ENCODE measurements at places on chromosomes 5 and 9.

- DNase-seq, result no peak
Measured at GRCh38 chr9:114606597-114607207, 4.4 kb upstream of the TMEM268 start.

DNA sequence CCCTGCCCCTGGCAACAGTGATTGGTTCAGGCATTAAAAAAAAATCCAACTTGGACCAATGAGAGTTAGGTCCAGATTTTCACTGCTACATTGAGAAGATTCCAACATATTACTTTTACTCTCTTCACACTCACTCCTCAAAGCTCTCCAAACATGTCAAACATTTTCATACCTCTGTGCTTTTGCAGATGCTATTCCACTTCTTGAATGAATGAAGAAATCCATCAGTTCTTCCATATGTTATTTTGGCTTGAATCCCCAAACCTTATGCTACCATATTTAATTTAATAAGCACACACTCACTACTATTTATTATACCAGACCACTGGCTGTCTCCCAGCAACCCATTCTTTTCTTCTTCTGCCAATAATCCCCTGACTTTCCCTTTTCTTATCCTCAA is 87.1 kb downstream of the PPP2R2B start:
- no peak for DNase-seq

DNA sequence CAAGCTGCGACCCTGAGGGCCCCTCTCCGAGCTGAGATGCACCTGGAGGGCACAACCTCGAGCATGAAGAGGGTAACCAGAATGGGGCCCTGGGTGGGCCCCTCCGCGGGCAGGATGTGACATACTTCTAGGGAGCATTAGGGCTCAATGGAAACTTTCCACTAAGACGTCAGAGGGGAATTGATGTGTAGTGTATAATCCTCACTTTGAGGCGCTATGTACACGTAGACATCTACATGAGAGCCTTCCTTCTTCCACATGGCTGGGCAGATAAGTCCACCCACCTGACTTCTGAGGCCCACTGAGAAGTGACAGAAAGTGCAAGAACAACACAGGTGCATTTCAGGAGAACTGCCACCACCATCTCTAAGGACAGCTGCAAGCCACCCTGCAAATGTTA is 61.0 kb downstream of the DAP start:
- no peak for DNase-seq

GRCh38 chr5:7426284-7426683 is 30.3 kb downstream of the ADCY2 start:
- no peak for DNase-seq

- DNase-seq, result no peak
Measured at GRCh38 chr5:133519191-133519590, 93.2 kb downstream of the FSTL4 start.

DNA sequence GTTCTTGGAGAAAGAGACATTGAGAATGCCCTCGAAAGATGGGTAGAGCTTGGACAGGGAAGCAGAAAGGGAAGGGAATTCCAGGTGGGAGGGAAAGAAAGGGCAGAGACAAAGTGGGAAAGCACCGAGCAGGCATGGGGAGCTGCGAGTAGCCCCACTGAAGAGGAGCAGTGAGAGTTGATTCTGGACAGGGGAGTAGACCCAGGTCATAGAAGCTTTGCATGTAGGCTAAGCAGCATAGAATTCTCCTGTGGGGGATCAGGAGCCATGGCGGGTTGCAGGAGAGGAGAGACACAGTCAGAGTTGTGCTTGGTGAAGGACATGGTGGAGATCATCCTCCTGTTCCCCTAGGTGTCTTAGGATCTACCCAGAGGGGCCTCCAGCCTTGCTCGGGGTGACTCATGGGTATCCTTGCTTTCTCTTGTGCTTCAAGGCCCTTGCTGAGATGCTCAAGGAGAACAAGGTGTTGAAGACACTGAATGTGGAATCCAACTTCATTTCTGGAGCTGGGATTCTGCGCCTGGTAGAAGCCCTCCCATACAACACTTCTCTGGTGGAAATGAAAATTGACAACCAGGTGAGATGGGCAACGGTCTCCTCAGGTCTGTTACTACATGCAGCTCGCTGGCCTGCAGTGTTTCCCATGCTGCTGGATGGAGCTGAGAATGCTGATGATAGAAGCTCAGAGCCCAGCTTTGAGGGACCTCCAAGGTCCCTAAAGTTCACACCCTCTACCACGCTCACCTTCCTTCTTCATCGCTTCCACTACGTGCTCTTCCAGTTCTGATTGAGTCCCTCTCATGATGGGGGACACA is 64.5 kb downstream of the TSTD2 start:
- DNase-seq, result no peak

GRCh38 chr9:114791312-114791711 is 14.5 kb downstream of the TNFSF15 start:
- no peak for DNase-seq

DNA sequence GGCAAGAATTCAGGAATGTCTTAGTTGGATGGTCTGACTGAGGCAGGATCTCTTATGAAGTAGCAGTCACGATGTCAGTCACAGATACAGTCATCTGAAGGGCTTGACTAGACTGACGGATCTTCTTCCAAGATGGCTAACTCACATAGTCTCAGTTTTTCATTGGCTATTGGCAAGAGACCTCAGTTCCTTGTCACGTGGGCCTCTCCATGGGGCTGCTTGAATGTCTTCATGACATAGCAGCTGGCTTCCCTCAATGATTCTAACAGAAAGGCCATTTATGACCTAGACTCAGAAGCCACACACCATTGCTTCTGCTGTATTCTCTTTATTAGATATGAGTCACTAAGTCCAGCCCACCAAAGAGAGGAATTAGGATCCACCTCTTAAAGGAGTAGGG is 4.7 kb downstream of the APC start:
- DNase-seq, result no peak

DNA sequence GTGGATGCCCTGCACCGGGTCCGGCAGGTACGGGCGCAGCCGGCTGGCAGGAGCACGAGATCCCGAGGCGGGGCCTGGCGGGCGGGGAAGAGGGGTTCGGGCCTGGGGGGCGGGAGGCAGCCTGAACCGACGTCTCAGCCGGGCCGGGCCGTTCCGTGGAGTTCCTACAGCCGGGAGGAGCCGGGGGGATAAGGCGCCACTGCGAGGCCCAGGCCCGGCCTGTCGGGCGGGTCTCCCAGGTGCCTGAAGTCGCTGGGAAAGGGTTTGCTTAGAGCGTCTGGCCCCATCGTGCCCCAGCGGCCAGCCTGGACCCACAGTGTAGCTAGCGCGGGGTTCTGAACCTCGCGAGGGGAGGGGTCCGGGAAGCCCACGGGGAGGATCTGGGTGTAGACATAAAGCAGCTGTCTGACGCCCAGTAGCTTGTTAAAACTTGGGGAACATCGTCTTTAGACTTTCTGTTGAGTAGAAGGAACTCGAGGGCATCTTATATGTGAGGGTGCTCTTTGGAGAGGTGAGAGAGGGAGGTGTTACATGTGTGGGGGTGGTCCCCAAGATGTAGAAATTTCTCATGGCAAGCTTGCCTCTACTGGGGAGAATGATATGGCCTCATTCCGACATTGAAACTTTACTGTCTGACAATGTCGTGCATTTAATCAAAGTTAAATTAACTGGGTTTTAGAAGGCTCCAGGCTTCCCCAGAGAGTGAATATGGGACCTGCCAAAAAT is 524 bp downstream of the FUBP3 start:
- no peak for DNase-seq

DNA sequence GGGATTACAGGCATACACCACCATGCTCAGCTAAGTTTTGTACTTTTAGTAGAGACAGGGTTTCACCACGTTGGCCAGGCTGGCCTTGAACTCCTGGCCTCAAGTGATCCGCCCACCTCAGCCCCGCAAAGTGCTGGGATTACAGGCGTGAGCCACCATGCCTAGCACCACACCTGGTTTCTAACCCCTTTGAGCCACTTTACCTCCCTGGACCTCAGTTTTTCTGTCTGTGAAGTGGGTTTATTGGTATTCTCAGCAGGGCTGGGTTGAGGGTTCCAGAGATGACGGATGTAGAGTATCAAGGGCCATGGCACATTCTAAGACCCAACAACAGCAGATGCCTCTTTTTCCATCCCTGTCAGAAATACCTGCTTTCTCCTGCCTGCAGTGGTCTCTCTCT is 38.6 kb downstream of the AMBP start:
- DNase-seq, result no peak

GRCh38 chr5:123594434-123594833 is 82.5 kb downstream of the CSNK1G3 start:
- DNase-seq, result no peak

- no peak for DNase-seq
Measured at GRCh38 chr9:134175291-134175807, 11.0 kb upstream of the RNU6ATAC start.

DNA sequence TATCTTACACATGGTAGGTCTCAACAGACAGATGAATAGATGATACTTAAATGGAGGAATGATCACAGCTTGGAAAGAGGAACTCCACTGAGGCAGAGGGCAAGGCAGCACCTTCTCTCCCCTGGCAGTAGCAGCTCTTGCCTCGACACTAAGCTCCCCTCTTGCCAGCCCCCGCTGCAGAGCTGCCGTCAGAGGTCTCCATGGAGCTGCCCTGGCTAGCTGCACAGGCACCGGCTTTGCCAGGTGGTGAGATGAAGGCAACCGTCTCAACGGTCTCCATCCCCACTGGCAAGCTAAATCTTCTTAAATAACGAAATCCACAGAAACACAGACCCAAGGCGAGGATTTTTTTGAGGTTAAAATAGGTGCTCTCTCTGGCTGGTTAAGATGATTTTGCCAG is 81.2 kb downstream of the CRB2 start:
- no peak for DNase-seq

GRCh38 chr9:99114049-99114440 is 9.1 kb downstream of the TGFBR1 start:
- no peak for DNase-seq

GRCh38 chr5:69006030-69006429 is 87.8 kb upstream of the SLC30A5 start:
- no peak for DNase-seq

DNA sequence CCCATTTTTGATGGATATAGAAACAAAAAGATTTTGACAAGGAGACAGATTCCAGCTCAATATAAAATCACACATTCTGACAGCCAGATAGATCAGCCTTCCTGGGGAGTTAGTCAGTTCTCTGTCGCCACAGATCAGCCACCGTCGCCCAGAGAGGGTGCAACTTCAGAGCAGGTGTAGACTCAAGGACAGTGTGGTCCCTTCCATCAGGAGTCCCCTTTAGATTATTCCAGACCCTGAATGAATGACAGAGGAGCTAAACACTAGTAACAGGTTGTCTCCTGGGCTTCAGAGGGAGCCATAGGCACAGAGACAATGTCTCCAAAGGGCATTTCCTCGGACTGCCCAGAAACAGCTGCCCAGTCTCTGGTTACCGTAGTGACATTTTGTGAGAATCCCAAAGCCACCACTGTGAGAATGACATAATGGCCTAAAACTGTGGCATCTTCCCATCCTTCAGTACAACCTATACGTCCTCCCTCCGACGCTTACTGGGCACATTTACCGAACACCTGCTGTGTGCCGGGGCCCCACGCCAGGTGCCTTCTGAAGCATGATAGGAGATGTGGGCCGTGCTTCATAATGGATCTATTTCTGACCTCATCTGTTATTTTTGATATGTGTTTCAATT is 47.4 kb upstream of the SLC2A8 start:
- no peak for DNase-seq

- peak; percentile 61 for DNase-seq
Measured at GRCh38 chr5:134873987-134874830, at the start of gene TXNDC15. Gene TXNDC15 (plus strand): TSS chr5:134874371. CDS start chr5:134874428, 57 bp downstream.

GRCh38 chr5:169831331-169831730 is 149.0 kb downstream of the INSYN2B start:
- DNase-seq, result no peak

- DNase-seq, result no peak
Measured at GRCh38 chr9:72933730-72934665, 18.9 kb downstream of the ALDH1A1 start.

- no peak for DNase-seq
Measured at GRCh38 chr5:67774786-67775185, 440.8 kb upstream of the PIK3R1 start.

DNA sequence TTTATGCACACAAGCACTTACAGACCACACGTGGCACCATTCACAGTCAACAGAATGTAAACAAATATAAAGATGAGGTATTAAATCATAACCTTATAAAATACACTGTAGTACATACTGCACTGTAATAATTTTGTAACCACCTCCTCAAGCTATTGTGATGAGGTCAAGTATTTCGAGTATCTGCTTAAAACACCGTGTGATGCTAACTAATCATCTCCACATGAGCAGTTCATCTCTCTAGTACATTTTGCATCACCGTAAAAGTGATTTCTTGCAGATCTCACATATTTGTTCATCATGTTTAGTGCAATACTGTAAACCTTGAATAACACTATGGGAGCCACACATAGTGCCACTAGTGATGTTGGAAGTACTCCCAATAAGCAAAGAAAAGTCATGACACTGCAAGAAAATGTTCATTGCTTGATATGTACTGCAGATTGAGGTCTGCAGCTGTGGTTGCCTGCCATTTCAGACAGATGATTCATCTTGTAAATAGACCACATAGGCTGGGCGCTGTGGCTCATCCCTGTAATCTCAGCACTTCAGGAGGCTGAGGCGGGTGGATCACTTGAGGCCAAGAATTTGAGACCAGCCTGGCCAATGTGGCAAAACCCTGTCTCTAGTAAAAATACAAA is 44.3 kb downstream of the FOXB2 start:
- DNase-seq, result no peak

- no peak for DNase-seq
Measured at GRCh38 chr9:123435471-123435870, 79.5 kb downstream of the CRB2 start.

- no peak for DNase-seq
Measured at GRCh38 chr5:111384220-111384619, 128.1 kb downstream of the STARD4 start.

- no peak for DNase-seq
Measured at GRCh38 chr5:87103616-87104287, 163.9 kb upstream of the RASA1 start.

DNA sequence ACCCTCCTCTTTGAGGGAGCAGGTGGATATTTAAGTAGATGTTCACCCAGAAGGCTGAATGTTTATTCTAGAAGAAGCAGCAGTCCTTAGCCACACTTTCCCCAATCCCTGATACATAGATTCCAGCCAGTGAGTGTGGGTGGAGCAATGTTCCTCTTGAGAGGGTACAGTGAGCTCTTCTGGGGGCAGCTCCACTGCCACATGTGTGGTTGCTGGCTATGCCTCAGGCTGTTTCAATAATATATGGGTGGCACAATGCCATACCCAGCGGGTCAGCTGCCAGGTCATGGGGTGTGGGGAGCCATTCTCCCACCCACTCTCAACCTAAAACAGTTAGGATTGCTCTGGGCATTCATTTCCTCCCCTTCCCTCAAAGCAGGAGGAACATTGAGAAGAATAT is 61.6 kb upstream of the DAB2 start:
- DNase-seq, result no peak

DNA sequence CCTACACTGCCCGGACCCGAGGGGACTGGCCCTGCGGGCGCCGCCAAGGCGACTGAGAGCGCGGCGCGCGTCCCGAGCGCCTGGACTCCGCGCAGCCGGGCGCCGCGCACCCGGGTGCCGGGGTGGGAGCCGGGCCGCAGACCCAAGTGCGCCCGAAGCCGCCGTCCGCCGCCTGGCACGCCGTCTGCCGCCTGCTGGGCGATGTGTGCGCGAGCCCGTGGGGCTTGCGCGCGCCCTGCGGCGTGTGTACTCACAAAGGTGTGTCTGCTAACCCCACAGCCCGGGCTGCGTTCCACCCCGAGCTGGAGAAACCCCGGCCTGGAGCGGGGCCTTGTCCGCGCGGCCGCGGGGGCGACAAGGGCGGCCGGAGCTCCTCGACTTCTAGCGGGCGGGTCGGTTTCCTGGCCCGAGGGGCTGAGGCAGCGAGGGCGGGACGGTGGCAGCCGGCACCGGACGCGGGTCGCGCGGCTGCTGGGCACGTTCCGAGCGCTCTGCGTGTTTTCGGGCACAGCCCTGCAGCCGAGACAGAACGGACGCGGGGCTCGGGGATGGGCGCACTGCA is 1.1 kb upstream of the ZSWIM6 start:
- DNase-seq, result peak; percentile 59
